ENCODE measurements at places on chromosomes 16 and 17.
A peak's percentile ranks its signal among the peaks of the same experiment; 100 is the strongest.

GRCh38 chr16:86949630-86950029 is 367.6 kb downstream of the C16orf95 start:
- DNase-seq: no peak

DNA sequence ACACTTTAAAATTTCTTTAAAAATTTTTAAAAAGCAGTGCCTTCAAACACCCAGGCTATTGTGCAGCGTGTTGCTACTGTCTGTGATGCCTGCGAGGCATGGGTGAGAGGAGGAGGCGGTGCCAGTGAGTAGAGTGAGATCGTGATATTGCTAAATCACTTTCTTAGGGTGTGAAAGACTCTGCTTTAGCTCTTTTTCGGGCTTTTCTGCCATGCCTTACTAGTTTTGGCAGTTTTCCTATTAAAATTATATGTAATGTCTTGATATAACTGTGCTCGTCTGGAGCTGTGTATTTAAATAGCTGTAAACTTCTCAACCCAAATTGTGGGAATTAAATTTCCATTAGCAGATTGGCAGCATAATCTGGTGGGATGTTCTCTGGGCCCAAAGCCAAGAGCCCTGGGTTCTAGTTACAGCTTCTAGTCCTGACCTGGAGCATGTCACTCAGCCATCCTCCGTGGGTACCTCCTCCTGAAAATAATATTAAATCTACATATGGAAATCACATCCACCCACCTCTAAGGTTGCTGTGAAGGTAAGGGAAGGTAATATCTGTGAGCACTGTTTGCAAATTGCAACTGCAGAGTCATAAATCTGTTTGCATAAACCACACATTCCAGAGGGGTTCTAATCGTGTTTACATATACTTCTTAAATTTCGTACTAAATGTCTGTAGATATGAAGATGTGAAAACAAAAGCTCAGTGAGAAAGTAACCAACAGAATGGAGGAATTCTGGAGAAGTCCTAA is 264.3 kb upstream of the CACNG5 start:
- DNase-seq: no peak

- no peak for DNase-seq
These were observed 681 bp downstream of the TMEM102 start for GRCh38 chr17:7435676-7436555.

GRCh38 chr16:17836868-17837602 is 366.3 kb upstream of the XYLT1 start:
- no peak for DNase-seq

DNA sequence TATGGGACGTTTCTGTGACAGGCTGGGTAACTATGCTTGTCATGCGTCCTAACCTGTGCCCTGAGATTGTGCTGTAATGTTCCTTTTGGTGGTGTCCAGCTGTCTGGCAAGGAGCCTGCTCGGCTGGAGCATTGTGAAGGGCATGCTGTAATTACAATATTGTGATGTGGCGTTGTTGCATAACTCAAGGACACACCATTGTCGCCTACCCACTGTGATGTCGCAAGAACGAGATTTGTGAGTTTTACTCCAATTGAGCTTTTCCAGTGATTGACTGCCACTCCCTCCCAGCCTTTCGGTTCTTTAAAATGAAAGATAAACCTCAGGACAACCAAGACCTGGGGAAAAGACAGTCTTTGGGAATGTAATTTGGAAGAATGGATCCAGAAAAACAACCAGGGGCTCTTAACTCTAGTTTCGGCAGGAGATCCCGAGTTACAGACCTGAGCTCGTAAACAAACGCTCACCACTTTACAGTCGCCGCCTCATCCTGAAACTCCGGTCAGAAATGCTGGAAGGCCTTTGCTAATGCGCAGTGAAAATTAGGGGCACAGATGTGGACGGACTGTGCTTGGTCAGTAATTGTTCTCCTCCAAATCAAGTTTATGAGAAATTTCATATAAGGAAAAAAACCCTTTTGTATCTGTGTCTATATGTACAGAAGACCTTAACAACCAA is 1.3 kb downstream of the ZNF750 start:
- DNase-seq: no peak

DNA sequence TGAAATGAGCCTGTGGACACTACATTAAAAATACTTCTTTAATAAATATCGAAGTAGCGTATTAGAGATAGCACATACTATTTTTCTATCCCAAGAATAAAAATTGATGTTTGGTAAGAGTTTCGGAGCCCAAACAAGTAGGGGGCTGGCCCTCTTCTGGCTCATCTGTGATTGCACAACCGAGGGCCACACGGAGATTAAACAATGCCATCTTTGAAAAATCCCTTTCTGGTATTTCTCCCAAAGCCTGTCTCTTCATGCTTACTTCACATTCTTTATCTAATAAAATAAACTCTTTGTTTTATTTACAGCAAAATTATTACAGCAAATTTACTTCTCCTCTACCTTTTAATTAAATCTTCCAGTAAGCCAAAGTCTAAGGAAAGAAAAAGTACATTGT is 9.6 kb upstream of the MYH11 start:
- no peak for DNase-seq

DNA sequence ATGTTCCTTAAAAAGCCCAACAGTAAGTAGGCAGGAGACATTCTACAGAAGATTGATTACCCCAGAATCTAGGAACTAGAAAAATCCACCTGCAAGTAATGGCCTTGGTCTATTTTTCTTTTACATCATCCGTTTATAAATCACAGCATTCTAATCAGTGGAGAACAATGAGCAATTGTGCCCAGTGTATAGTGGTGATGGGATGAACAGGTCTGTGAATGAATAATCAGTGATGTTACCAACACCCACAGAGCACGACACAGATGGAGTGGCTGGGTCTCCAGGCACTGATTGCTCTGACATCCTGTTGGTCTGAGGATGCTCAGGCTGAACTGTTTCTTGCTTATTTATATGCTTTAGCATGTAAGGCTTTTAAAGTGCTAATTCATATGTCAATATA is 1251.2 kb upstream of the CDH8 start:
- DNase-seq: no peak

DNA sequence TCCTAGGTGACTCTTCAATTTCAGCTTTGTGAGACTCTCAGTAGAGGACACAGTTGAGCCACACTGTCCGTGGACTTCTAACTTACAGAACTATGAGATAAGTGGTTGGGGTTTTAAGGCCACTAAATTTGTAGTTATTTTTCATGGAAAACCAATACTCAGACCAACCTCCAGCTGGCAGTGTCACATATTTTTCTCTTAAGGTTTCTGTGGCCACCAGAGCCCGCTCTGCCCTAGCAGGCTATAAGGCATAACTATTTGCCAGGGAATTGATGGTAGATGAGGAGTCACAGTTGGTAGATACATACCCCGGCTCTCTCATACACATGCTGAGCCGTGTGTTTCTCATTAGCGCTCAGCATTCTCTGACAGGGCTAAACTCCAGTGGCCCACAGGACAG is 336.8 kb upstream of the MON1B start:
- DNase-seq: no peak

DNA sequence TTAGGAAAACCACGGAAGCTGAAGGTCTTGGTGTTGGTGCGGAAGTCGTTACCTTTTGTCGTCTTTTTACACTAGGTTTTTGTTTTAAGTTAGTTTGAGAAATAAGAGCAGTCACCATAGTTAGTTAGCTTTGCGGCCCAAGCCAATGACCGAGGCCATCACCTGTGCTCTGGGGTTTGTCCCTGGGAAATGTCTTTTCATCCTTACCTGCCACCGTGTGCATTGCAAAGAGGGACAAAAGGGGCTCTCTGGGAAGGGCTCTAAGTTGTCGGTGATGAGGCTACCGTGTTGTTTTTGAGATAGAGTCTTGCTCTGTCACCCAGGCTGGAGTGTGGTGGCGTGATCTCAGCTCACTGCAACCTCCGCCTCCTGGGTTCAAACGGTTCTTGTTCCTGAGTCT is 49.8 kb downstream of the NDE1 start:
- no peak for DNase-seq

DNA sequence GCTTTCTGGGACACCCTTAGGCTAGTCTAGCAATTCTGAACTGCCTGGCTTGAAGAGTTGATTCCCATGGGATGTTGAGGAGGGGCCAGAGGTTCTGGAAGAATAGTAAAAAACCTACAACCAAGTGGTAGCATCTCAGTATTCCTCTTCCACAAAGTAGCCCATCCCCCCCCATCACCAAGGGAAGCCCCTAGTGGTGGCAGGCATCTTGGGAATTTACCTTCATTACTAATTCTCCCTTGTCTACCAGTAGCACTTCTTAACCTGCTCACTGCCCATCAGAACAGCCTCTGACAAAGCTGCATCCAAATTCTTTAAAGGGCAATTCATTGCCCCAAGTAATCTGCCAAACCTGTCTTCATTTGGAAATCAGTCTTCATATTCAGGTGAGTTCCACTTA is 12.8 kb upstream of the RAB11FIP4 start:
- no peak for DNase-seq

DNA sequence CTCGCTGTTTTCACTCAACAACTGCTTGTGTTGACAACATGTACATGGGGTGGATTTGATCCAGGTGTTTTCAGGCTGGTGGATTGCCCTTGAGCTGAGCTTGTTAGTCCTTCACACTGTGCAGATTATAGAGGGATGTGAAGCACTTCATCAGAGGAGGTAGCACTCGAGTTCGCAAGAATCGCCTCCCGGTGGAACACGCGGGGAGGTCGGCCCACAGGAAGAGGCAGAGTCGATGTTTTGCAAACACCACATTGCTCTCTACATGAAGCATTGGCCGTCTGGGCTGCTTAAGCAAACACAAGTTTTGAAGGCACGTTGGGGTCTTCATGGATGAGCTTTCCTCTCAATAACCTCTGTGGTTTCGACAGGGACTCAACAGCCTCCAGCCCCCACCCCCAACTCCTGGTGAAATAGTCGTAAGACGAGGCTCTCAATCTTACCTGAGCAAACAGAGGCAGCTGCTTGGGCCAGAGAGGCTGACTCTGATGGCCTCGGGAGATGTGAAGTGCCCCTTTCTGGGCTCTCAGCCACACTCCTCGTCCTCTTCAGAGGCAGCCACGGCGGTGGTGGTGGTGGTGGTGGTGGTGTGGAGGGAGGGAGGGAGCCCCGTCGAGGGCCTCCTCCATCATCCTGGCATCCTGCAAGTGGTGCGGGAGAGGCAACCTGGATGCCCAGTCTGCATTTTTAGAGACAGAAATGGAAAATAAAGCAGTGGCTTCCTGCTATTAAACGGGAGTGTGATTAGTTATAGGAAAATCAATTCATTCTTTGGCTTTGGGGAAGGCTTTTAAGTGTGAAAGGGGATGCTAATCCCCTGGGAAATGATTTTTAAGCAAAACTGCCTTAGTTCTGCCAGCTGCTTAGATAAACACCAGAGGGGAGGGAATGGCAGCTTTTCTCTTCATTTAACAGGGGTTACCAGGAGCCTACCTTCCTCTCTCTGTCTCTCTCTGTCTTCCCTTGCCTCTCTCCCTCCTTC is 552.5 kb upstream of the EEF2KMT start:
- DNase-seq: no peak

- DNase-seq: no peak
These were observed 2.5 kb upstream of the LASP1 start for GRCh38 chr17:38867179-38867967.

DNA sequence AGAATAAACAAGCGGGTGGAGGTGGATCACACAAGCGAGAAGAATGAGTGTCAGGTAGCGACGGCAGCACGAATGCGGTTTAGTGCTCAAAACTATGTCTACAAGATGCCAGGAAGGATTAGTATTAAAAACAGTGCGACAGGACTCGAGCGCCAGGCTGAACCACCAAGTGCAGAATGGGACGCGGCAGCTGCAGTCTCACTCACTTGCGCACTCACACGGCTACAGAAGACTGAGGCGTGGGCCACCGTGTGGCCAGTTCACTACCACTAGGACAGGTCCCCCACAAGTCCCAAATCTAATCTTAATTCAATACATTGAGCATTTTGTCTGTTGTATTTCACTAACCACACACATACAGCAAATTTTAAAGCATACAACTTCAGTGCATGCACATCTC is 35.7 kb upstream of the TRAP1 start:
- DNase-seq: no peak

DNA sequence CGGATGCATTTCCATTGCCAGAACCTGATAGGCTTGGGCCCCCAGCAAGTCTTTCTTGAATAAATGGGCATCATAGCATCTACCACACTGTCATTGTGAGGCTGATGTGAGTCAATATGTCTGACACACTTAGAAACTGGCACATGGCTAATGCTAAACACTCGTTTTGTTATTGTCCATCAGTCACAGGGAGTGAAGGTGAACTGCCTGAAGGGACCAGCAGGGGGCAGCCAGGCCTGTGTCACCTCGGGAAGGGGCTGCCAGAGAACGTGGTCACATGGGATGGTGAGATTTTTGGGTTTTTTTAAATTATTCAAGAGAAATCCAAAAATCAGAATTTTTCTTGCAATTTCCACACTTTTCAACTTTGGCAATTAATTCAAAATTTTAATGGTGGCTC is 831 bp upstream of the RCVRN start:
- DNase-seq: peak; percentile 67

Data from GM12892 (cell line).